Stimulated activated naive CD8-positive, alpha-beta T cell treated with anti-CD3 and anti-CD28 coated beads, Interleukin-15, amount 100 ng/mL, for 72 hours (primary cell): ENCODE measurements at places on chromosomes 7 and 10.

DNA sequence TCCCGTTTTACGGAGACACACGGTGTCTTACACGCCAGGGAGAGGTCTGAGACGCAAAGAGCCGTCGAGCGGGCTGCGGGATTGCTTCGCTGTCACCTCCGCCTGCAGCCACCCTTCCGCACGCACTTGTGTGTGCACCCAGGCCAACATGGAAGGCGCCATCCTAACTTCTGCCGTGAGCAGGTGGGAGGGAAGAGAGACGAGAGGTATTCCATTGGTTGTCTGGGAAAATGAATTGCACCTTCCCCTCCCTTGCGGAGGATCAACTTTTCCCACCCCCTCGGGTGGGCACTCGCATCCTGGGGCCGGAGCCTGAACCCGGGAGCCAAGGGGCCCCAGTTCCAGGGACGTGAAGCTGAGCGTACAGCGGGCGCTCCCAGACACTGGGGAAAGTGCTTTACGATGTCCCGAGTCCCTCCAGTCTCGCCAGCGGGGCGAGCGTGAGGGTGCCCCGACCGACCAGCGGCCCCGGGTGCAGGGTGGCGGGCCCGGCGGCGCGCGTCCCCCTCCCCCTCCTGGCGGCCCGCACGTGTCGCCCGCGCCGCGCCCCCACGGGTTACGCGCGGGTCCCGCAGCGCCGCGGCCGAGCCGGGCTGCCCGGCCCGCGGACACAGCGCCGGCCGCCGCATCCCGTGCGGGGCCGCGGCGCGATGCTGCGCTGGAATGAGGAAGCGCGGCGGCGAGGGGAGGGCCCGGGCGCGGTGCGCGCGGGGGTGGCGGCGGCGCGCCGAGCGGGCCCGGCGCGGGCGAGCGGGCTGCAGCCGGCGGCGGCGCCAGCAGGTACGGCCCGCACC, 984 bp upstream of the IKZF1 start:
- peak; percentile 45 for DNase-seq

GRCh38 chr10:132570771-132571649, 33.4 kb downstream of the INPP5A start:
- no peak for DNase-seq

- no peak for DNase-seq
Observed at GRCh38 chr7:39702133-39702532, 78.8 kb downstream of the RALA start.

GRCh38 chr10:29980084-29980483, 79.3 kb downstream of the JCAD start:
- DNase-seq: no peak

DNA sequence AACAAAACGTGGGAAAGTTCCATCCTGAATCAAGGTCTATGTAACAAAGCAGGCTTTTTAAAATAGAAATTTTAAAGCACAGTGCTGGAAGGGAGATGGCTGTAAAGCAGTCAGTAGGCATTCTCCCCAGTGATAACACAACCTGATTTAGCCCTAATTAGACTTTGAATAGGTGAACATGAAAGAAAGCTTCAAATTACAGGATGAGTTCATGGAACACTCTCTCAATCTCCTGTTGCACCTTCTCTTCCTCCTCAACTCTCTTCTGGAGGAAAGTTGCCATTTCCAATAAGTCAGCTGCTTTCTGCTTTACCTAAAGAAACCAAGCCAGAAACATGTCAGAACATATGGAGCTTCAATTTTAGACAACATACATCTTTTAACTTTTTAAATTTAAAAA, 20.1 kb downstream of the SFR1 start:
- DNase-seq: no peak

DNA sequence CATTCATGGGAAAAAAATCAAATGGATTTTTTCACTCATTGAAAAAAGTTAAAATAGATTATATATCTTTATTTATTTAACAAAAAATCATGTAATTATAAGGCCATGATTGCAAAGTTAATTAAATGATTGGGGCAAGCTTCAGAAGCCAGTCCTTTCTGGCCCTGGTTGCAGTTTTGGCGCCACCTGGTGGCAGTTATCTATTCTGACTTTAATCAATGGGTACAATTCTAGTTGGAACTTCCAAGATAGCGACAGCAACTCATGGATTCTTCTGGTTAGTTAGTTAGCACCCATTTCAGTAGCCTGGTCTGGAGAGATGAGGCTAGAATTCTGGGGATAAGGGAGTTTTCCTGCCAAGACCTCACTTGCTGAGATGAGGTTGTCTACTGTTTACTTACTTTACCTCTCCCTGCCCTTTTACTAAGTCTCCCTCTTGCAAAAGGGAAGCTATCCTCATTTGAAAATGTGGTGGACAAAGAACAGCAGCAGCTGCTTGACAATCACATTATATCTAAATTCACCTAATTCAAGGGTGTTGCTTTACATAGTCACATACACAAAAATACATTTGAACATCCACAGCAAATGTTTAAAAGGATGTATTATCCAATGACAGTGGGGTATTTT, 42.3 kb downstream of the NOC3L start:
- peak; percentile 53 for DNase-seq
